DMS153 (cell line): ENCODE measurements at places on chromosomes 6 and 20.

DNA sequence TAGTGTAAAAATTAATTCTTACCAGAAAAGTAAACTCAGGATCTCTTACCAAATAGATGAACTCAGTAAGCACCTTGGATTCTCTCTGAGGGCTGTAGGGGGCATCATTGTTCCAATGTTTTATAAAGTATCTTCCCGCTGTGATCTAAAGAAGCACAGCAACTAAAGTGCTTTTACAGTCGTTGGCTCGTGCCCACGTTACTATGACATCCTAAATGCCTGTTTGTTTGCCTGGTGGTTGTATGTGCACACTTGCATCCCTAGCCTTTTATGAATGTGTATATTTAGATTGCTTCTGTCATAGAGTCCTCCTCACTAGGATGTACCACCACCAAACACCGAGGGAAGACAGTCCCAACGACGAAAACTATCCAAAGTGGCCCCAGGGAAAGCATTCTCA, 34.5 kb downstream of the SLX4IP start:
- peak; percentile 93 for DNase-seq

DNA sequence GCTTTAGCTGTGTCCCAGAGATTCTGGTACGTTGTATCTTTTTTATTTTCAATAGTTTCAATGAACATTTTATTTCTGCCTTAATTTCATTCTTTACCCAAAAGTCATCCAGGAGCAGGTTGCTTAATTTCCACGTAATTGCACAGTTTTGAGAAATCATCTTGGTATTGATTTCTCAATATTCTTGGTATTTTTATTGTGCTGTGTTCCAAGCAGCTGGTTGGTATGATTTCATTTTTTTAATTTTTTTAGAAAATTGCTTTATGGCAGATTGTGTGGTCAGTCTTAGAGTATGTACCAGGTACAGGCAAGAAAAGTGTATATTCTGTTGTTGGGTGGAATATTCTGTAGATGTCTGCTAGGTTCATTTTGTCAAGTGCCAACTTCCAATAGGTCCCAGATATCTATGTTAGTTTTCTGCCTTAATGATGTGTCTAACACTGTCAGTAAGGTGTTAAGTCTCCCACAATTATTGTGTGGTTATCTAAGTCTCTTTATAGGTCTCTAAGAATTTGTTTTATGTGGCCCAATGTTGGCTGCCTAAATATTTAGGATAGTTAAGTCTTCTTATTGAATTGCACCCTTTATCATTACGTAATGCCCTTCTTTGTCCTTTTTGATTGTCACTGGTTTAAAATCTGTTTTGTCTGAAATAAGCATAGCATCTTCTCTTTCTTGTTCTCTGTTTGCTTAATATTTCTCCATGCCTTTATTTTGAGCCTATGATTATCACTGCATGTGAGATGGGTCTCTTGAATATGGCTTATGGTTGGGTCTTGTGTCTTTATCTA, 366.9 kb upstream of the IRAK1BP1 start:
- no peak for DNase-seq

GRCh38 chr20:31573555-31574321, 31.4 kb upstream of the ID1 start:
- peak; percentile 97 for DNase-seq

DNA sequence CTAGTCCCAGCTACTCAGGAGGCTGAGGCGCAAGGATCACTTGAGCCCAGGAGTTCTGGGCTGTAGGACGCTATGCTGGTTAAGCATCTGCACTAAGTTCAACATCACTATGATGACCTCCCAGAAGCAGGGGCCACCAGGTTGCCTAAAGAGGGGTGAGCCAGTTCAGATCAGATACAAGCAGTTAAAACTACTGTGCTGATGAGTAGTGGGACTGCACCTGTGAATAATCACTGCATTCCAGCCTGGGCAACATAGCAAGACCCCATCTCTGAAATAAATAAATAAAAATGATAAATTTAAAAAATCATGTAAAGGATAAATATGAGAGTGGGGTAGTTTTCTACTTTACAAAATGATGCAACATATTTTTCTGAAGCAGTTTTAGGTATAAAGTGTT, 106.5 kb downstream of the TMEM170B start:
- DNase-seq, result no peak

DNA sequence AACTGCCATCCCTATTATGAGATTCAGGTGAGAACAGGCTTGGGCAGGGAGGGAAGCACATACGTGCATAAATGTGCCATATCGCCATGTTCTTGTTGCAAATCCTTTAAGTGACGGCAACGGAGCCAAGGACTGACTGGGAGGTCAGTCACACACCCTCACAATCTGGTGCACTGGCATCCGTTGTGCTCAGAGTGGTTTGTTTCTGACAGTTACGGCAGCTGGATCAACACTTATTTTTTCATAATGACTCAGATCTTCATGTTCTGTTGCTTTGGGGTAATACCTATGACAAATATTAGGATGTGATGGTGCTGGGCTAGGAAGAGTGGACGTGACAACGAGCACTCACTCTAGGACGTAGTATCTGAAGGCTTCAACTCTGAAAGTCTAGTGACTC, 56.2 kb upstream of the PREP start:
- no peak for DNase-seq

- DNase-seq, result peak; percentile 94
Observed at GRCh38 chr6:156582509-156582992, 194.6 kb upstream of the ARID1B start.

GRCh38 chr6:32867022-32867477, 13.1 kb downstream of the PSMB9 start:
- no peak for DNase-seq

DNA sequence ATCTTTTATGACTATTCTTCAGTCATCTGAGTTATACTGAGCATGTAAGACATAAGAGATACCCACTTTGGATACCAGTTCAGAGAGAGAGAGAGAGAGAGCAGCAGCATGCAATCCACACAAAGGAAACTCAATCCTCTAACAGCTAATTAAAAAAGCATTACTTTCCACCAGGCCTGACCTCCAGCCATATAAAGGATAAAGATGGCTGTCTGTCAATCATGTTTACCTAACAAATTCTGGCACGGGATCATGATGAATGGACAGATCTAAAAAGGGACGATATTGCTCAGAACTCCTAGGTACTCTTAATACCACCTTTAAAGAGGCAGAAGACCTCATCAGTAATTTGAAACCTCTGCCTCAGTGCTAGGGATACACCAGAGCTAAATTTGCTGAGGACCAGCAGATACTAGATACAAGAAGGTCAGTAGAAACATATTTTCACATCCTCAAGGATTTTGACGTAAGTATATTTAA, 159.2 kb downstream of the RPS12 start:
- peak; percentile 20 for DNase-seq

DNA sequence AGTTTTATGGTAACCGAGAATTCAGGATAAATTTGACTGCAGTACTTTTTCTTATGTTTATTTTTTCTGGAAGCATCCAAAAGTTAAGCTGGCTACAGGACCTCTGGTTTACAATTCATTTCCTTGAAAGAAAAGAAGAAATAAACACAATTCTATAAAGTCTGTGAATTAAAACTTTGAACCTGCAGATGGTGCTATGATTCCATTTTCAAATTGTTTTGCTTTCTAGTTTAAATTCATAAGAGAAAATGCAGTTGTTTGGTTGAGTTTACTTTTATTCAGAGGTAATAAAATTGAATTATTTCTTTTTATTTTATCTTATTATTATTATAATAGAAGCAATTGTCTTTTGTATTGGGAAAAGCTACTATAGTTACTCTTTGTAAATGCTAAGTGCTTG, 1.8 kb upstream of the VIP start:
- DNase-seq, result no peak

DNA sequence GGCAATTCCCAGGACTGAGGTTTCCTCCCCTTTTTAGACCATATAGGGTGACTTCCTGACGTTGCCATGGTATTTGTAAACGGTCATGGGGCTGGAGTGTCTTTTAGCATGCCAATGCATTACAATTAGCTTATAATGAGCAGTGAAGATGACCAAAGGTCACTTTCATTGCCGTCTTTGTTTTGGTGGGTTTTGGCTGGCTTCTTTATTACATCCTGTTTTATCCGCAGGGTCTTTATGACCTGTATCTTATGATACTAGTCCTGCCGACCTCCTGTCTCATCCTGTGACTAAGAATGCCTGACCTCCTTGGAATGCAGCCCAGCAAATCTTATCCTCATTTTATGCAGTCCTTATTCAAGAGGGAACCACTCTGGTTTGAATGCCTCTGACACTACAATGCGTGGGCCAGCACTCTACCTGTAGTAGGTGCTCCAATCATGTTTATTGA, 190.1 kb downstream of the KCNQ5 start:
- no peak for DNase-seq

- no peak for DNase-seq
Observed at GRCh38 chr6:161105408-161105807, 113.8 kb downstream of the MAP3K4 start.

DNA sequence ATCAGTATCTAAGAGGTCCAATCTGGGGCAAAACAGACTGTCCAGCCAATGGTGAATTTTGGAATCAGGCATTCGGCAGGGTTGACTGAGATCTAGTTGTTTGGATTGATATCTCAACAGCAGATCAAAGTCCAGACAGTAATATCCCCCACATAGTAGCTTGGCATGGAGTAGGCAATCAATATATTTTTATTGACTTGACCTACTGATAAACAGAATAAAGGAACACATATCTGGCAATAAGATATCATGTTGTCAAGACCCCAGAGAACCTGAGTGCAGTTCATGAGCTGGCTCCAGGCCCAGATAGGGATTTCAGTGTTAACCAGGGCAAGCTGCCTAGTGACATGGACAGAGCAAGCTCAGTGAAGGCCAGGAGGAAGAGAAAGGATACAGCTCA, 34.4 kb downstream of the TNFAIP3 start:
- no peak for DNase-seq

GRCh38 chr6:40688214-40688761, 101.1 kb upstream of the LRFN2 start:
- DNase-seq, result no peak

- DNase-seq, result no peak
Observed at GRCh38 chr6:80639181-80639629, 532.7 kb downstream of the BCKDHB start.

DNA sequence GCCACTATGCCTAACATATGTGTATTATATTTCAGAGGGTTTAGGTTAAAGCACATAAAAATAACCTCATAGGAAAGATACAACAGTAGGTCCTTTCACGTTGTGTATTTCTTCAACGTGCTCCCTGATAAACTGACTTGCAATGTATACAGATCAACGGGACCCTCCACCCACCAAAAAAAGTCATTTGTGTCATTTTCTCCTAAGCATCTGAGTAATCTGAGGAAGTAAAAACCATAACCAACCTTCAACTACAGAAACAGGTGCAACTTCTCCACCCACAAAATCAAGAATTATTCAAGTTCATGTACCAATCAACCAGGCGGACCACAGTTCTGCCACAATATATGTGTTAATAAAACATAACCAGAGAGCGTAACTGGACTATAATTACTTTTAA, 54.9 kb upstream of the NHSL1 start:
- no peak for DNase-seq

DNA sequence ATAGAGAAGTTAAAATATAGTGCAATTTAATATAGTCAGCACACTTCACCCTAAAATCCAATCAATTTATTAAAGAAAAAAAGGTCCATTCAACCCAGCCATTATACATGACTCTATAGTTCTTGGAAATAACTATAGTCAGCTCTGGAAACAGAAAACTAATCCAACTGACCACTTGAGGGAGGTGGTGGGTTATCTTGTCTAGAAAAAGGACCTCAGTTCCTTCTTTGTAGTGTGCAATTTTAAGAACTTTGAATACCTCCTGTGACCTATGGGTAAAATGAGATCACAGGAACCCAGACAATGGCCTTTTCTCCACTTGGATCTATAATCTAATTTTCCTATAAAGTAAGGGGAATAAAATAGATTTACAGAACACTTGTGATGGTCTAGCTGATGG, 163.6 kb upstream of the CENPW start:
- DNase-seq, result peak; percentile 5

DNA sequence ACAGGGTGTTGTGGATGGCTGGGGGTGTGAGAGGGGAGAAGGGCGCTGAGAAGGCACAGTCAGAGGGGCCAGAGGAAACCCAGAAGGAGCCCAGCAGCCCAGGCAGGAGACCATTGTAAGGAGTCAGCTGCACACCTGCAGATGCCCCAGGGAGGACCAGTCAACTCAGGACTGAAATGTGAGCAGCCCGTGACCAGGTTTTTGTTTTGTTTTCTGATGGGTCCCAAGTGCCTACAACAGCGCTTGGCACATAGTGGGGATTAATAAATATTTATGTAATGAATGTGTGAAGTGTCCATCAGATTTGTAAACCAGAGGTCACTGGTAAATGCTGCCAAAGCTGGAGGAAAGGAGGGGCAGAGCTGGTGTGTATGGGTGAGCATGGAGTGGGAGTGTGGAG, 30.2 kb downstream of the TRAM2 start:
- DNase-seq, result no peak

DNA sequence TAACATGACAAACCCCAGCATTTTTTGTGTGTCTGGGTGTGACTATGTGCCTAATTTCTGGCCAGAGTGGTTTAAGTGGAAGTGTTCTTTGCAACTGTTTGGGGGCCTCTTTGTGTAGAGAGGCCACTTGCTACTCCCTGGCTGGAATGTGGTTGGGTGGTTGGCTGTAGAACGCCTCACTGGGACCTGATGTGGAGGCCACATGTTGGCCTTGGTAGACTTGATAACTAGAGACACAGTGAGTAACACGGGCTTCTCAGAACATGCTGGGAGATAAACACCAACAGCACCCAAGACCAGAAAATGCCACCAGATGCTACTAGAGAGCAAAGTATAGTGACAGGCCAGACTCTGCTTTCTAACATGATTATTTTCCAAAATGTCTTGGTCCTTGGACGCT, 111.2 kb upstream of the ZFP64 start:
- DNase-seq, result no peak

DNA sequence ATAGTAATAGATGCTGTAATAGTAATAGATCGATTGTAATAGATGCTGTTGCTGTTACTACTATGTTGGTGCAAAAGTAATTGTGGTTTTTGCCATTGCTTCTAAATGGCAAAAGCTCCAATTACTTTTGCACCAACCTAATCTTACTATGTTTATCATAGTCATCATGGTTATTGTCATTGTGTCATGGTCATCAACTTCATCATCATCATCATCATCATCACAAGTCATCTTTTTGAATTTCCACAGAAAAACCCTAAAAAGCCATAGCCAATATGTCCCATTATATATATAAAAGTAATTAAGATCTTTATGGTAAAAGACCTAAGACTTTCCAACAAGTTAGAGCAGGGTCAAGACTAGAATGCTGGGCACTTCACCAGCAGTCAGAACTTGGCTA, 435.1 kb upstream of the MARCKS start:
- DNase-seq, result no peak

- no peak for DNase-seq
Observed at GRCh38 chr20:63846128-63846771, 15.0 kb upstream of the ABHD16B start.
